Iris pigment epithelial cell (primary cell): ENCODE measurements at places on chromosomes 1 and 21.

- peak; percentile 41 for DNase-seq
These were observed 2.1 kb downstream of the FBLIM1 start for GRCh38 chr1:15760520-15761211.

DNA sequence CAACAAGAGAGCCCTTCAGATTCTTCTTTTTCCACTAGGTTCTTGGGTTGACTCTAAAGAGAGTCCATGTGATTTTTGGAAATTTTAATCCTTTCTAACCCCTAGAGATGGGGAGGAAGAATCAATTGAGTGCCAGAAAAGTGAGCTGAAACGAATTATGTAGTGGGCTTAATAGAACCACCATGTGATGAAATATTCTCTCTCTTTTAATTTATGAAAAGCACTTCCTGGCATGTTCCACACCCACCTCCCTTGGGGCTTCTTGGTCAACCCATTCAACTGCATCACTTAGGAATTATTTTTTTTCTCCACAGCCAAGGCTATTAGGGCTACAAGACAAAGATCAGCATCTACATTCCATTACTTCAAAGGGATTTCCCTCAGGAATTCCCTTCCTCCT, 79.6 kb downstream of the ZC3H11B start:
- no peak for DNase-seq

- no peak for DNase-seq
These were observed 21.9 kb downstream of the MAP7D1 start for GRCh38 chr1:36177589-36178431.

- DNase-seq = peak; percentile 14
These were observed 542.6 kb downstream of the ADGRL2 start for GRCh38 chr1:82343381-82343780.

DNA sequence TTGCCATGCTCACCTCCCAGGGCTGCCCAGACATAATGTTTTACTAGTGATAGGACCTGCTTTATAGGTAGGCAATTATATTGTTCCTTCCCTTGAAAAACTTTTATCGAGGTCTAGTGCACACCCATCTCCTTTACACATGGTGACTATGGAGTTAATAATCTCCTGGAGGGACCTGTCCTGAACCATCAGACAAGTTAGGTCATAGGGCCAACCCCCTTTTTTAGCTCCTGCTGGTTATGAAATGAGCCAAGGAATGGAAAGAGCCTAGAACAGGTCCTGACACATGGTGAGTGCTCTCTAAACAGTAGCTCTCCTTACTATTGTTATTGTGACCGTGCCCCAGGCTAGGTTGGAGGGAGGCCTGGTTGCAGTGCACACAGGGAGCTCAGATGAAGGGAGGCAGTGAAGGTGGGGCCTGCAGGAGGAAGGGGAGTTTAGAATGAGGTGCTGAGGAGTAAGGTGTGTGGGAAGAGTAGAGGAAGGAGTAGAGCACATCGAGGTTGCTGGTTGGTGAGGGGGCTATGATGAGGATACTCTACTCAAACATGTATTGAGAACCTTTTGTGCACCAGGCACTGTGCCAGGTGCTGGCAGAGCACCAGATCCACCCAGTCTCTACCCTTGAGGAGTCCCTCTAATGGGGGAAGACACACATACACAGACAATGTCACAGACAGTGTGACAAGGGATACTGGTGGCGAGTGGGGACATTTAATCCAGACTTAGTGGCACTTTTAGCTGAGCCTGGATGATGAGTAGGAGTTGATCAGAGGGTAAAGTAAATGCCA, 14.1 kb upstream of the LMNA start:
- DNase-seq = no peak

GRCh38 chr1:213864091-213864490, 123.7 kb upstream of the PROX1 start:
- DNase-seq = no peak

DNA sequence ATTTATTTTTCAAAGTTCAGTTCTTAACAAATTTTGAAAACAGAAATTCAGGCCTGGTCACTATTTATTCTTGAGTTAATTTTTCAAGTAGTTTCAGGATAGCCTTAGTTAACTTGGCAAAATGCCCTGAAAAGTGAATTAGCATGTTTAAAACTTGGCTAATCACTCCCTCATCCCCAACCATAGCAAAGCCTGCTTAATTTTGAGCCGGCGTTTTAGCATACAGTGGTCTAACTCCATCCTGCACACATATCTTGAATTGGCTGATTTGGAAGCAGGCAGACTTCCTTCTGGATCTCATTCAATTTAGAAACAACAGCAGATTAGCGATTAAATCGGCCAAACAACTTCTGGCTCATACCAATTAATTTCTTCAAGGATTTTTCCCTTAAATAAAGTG, 439.2 kb downstream of the PTBP2 start:
- peak; percentile 20 for DNase-seq

DNA sequence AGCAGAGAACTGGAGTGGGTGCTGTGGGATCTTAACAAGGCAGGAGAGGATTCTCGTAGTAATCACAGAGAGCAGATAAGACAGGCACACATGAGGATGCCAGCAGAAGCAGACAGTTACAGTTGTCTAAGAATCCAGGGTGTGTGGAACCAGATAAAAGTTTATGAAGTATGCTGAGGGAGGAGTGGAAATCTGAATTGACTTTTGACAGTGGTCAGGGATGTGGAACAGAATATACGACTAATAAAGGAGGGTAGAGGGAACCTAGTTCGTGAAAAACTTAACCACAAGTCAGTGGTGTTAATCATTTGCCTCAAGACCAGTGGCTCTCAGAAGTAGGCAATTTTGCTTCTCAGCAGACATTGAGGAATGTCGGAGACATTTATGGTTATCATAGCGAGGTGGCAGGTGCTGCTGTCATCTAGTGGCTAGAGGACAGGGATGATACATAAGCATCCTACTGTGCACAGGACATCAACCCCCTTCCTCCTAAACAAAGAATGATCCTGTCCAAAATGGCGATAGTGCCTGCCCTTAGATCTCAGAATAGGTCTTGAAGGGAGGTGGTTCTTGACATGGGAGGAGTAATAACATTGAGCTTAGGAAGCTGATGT, 3.0 kb downstream of the LRRC8D start:
- no peak for DNase-seq

DNA sequence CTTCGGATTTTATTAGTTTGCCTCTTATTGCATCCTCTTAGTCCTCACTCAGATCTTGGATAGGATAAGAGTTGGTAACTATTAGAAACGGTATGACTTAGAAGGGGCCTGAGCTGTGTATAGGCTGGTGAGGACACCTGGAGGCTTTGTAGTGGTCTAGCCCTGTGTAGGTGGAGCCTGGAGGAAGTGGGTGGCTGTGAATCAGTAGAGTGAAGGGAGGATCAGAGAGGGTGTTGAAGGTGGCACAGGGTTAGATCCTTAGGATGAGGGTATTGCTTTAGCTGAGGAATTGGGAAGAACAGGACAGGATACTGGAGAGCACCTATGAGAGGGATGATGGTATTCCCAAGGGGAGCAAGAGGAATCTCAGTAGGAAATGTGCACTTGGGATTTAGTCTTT, 5.7 kb downstream of the VANGL1 start:
- no peak for DNase-seq

GRCh38 chr1:30912224-30912623, 3.7 kb upstream of the SDC3 start:
- no peak for DNase-seq

DNA sequence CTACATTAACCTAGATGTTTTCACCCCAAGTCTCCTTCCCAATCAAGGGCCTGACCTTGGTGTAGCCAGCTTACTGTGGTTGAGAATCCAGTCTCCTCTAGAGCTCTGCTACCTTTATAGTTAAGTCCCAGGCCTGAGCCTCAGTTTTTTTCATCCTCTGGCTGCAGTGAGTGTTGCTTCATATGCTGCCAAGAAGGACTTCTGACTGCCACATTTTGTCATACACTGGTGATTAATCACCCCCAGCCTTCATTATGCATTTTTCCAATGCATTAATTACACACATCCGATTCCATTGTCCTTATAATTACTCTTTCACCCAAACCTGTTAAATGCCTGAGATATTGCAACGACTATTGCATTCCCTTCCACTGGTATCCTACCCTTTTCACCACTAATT, 66.3 kb upstream of the FGGY start:
- peak; percentile 24 for DNase-seq

DNA sequence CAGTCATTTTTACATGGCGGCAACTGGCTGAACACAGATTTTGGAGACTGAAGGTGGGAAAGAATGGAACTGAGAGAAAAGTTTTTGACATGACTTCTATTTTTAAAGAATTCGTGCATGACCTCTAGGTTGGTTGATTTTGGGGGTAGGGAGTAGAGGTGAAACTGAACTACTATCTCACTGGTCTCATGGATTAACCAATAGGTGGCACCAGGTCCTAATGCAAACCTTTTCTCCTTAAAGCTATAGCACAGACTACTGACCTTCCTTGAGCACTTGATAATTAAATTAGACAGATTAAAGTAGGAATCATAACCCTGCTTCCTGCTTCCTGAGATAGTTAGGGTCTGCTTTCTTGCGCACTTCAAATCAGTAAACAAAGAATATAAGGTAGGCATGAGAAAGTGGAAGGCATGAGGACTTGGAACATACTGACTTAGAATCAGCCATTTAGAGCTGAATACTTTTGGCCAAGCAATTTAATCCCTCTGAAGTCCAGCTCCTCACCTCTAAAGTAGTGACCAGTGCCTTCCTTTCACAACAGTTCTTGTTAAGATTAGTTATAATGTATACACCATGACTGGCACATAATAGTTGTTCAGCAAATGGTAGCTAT, 206.0 kb downstream of the CENPF start:
- peak; percentile 51 for DNase-seq
